ENCODE measurements at places on chromosomes 7 and 10.

DNA sequence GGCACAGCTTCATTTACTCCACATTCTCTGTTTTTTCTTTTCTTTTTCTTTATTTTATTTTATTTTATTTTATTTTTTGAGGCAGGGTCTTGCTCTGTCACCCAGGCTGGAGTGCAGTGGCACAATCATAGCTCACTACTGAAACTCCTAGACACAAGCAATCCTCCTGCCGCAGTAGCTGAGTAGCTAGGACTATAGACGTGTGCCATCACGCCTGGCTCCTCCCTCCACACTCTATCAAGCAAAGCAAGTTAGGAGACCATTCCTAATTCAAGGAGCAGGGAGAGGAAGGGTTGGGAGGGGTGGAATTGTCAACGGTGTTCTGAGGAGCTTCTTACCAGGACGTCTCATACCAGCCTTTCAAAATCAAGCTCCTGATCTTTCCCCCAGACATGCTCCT lies 52.4 kb downstream of the OAT start:
- no peak for DNase-seq

GRCh38 chr7:71912476-71912875 lies 499.7 kb downstream of the CALN1 start:
- DNase-seq, result no peak

DNA sequence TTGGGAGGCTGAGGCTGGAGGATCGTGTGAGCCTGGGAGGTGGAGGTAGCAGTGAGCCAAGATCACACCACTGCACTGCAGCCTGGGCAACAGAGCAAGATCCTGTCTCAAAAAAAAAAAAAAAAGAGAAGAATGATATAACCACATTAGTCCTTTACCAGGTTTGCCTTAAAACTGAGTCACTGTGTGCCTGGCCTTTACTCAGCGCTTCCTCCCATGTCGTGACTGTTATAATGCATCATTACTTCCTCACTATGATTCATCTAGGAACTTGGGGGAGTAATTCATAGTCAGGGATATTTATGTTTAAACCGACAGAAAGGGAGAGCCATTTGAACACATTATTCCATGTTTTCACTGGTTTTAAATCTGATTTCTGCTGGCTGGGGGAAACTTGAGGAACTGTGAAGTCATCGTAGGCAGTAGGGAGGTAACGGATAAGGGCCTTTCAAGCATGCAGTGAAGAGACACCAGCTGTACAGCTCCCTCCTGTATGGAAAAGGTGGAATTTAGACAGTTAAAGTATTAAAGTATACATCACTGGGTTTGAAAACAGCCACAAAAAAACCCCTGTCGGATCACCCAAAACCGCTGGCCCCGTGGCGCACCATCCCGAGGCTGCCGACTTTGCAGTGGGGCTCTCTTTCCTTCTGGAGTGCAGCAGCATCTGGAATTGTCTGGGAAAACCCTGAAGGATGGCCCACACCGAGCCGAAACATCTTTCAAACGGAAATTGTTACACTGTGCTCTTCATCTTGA lies 119.8 kb downstream of the NKX6-2 start:
- peak; percentile 32 for DNase-seq

DNA sequence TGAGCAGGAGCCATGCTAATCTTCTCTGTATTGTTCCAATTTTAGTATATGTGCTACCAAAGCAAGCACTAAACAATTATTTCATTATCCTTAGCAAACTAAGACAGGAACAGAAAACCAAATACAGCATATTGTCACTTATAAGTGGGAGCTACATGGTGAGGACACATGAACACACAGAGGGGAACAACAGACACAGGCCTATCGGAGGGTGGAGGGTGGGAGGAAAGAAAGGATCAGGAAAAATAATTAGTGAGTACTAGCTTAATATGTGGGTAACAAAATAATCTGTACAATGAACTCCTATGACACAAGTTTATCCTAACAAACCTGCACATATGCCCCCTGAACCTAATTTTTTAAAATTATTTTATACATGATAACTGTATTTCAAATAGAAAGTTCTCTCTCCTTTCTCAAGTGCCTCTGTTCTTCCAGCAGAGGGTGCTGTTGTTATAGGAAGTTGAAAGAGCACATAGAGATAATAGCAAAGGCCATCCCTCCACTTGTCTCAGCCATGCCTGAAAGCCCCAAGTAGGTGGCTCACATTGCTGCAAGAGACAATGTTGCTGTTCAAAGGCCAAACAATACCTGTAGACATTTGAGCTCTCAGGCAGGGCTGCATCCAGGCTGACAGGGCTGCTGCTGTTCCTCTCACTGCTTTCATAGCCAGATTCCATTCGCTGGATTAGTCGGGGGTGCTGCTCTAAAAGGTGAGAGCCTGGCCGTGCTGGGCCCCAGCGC lies 33.4 kb upstream of the PPP3CB start:
- peak; percentile 40 for DNase-seq

DNA sequence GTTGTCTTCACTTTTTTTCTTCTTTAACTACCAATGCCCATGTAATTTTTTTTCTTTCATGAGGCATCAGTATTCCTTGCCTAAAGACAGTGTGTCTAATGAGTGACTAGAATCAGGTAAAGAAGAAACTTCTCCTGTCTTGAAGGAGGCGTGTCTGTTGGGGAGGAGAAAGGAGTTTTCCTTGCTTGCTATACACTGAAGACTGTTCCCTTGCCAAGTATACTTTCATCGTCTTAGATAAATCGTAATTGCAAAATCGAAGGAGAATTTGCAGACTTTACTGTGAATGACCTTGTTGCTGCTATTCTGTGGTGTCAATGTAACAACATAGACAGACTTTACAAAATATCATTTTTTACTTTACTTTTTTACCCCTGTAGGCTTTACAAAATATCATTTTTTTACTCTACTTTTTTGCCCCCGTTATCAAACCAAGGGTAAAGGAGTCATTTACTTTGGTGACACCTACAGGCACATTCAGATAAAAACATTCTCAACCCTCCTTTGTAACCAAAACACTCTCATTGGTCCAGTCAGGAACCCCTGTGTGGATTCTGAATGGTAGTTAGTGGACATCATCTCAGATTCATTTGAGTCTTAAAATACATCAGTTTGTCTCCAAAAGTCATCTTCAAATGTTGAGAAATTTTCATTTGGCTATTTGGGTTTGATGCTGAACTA lies 232.4 kb downstream of the AHR start:
- no peak for DNase-seq

DNA sequence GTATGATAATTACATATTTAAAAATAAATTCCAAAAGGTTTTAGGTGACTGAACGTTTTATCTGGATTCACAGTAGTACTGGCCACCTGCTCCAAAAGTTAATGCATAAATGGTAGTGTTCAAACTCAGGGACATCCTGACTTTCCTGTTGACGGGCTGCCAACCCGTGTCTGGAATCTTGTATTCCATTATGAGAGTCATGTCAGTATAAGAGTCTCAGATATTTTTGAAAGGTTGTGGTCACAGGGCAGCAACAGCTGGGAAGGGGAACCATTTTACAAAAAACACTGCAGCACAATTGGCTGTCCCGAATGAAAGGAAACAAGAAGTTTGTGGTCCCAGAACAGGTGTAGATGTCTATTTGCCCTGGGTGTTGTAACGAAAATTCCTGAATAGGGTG lies 2.8 kb downstream of the TDRD1 start:
- DNase-seq, result no peak

GRCh38 chr10:104339469-104340110 lies 1.3 kb upstream of the ITPRIP start:
- no peak for DNase-seq

- DNase-seq, result no peak
Measured at GRCh38 chr10:22133749-22134624, 83.8 kb downstream of the EBLN1 start.

DNA sequence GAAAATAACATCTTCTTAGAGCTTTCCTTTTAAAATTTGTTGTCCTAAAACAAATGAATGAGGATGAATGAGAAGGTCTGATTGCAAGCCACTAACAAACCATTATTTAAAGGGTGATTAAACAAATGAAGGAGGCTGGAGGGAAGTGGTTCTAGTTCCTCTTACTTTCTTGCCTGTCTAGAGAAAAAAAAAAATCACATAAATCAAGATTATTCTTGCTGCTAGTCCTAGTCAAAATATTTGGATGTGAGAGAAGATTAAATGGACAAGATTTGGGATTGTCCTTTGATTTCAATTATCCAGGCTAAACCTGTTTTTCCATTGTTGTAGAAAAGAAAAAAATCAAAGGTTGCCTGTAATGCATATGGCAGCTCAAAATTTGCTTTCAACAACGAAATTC lies 3.3 kb downstream of the SKAP2 start:
- no peak for DNase-seq

DNA sequence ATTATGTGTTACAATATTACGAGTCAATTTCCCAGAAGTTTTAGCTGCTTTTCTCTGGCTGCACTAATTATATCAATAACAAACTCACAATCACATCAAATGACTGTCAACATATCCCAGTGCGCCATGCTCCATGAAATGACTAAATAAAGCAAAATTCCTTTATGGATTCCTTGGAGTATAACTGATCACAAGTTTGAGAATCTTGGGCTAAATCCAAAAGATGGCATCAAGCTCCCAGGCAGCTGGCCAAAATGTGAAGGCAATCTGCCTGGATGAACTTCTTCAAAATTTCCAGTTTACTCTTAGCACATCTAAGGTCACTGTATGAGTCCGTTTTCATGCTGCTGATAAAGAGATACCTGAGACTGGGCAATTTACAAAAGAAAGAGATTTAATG lies 210.8 kb downstream of the CCSER2 start:
- DNase-seq, result no peak

- DNase-seq, result no peak
Measured at GRCh38 chr7:70307544-70308106, 709.4 kb downstream of the AUTS2 start.

DNA sequence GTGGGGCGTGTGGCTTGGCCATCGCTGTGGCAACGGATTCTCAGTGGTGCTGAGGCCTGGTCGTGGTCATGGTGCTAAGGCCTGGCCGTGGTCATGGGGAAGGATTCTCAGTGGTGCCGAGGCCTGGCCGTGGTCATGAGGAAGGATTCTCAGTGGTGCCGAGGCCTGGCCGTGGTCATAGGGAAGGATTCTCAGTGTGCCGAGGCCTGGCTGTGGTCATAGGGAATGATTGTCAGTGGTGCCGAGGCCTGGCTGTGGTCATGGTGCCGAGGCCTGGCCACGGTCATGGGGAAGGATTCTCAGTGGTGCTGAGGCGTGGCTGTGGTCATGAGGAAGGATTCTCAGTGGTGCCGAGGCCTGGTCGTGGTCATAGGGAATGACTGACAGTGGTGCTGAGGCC lies 327.9 kb downstream of the ADARB2 start:
- no peak for DNase-seq

GRCh38 chr7:95066737-95067530 lies 159.5 kb downstream of the PPP1R9A start:
- DNase-seq, result no peak

- no peak for DNase-seq
Measured at GRCh38 chr10:7649673-7650300, 17.0 kb downstream of the ITIH5 start.

DNA sequence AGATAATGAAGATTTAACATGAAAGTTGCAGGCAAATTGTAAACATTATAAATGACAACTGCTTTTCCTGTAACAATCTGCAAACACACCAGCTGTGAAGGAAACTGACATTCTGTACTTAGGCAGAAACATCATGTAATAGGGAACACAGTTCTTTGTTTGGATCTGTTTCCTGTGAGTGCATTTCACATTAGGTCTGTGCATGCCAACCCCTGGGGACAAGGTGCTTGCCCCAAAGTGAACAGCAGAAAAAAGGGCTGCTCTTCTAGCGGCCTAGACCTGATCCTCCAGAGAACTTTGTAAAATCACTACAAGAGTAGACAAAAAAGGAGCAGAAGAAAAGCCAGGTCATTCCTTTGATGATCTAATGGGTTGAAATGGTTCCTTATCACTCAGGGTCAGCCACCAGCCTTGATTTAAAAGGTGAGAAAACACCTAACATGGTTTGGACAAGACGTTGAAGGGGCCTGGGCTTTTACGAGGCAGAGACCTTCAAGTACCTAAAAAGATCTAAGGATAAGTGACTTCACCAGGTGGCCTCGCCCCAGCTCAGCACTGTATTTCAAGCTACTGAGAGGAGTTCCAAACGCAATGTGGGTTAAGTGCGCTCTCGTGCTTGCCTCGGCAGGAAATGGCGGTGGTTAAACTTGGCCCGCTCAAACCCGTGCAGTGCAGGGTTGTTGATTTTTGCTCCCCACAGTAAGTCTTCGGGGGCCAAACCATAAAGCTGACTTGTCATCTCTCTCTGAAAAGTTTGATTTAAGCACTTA lies 249.7 kb downstream of the CREB5 start:
- no peak for DNase-seq
